Hematopoietic multipotent progenitor cell treated with erythropoietin and hydrocortisone succinate and interleukin-3 and kit ligand, for 17 days (in vitro differentiated cells): ENCODE measurements at places on chromosomes 3 and 15.

DNA sequence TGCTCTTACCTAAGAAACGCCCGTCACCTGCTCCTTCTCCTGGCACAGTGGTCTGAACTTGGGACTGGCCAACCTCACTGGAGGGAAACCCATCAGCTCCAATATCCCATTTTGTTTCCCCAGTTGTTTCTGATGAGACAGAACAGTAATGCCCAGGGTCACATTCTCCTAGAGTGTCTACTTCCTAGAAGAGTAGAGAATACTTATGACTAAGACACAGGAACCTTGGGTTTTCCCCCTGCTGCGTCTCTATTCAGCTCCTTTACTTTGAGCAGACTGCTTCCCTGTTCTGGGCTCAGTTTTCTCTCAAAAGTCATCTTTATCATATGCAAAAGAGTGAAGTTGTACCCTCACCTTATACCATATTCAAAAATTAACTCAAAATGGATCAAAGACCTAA lies 79.4 kb downstream of the POLR2M start:
- DNase-seq: no peak

DNA sequence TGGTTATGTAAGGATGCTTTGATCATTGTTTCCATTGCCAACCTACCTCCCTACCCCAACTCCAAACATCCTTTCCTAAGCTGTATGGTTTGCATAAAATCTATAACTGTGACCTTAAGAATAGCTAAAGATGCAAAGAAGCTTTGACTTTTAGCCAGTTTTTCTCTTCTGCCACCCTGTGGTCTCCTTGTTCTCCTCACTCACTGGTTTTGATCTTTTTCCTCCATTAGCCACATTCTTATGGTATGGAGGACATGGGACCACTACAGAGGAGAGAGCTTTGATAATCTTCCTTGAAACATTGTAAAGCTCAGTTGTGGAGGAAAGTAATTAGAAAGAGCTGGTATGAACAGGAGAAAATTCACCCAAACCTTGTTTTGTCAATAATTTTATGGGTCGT lies 115.9 kb downstream of the NEK11 start:
- DNase-seq: no peak

- no peak for DNase-seq
Observed at GRCh38 chr3:76938962-76939361, 100.9 kb upstream of the ROBO2 start.

DNA sequence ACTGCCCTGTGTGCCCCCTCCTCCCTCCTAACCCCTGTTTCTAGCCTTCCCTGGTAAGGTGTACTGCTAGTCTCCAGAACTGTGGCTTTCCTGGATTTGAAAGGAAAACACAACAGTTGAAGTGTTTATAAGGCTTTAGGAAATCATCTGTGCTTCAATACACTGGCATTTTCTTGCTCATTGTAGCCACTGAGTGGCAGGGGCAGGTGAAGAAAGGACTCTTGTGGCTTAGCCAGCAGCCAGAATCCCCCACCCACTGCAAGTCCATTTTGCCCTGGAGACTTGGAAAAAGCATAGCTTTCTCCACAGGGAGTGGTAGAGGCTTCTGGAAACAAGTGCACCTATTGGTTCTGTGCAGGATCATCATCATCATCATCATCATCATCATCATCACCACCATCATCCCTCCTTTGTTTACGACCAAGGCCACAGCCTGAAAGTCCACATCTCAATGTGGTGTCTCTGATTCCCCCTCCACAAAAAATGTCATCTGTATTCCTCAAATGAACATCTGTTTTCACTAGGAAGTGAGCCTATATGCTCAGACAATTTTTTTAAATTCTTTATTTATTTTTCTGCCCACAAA lies 33.4 kb downstream of the AQP9 start:
- DNase-seq: no peak

GRCh38 chr3:164194842-164195241 lies 883.5 kb downstream of the SI start:
- no peak for DNase-seq

DNA sequence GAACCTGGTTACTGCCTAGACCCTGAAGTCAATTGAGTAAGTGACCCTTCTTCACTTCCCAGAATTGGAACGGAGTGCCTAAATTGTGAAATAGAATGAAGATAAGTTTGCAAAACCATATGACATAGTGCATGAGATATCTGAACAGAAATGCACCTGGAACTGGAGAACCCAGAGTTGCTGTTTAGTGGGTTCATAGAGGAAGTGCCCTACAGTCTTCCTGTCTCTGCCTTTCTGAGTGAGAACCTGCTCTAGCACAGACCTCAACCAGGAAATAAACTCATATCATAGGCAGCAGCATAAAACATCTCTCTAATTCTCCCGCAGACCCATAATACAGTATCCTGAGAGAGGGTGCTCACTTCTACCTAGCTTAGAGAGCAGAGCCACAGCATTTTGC lies 82.9 kb downstream of the EOMES start:
- DNase-seq: no peak

- DNase-seq: no peak
Observed at GRCh38 chr3:187040516-187041361, 98.6 kb downstream of the RPL39L start.

DNA sequence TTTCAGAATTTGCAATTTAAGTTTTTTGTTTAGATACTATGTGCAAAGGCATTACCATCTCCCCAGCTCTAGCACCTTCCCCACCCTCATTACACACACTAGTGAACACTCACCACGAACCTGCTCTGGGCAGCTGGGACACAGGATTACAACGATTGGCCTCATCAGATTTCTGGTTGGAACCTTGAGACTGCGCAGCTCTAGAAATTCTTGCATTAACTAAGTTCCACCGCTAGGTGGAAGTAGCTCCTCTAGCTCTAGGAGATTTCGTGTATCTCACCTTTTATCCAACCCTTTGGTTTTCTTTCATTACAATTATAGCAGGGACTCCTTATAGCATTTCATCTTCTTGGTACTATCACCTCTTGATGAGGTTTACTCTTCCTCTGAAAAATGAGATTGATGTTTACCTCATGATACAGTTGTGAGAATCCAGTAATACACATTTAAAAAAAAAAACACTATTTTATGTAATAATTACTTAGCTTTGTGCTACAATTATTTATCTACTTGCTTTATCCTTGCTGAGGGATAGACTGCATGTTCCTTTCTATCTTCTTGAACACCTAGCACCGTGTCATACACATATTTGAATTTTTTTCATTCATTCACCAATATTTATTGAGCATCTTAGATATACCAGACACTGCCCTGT lies 28.7 kb upstream of the PLOD2 start:
- peak; percentile 53 for DNase-seq

DNA sequence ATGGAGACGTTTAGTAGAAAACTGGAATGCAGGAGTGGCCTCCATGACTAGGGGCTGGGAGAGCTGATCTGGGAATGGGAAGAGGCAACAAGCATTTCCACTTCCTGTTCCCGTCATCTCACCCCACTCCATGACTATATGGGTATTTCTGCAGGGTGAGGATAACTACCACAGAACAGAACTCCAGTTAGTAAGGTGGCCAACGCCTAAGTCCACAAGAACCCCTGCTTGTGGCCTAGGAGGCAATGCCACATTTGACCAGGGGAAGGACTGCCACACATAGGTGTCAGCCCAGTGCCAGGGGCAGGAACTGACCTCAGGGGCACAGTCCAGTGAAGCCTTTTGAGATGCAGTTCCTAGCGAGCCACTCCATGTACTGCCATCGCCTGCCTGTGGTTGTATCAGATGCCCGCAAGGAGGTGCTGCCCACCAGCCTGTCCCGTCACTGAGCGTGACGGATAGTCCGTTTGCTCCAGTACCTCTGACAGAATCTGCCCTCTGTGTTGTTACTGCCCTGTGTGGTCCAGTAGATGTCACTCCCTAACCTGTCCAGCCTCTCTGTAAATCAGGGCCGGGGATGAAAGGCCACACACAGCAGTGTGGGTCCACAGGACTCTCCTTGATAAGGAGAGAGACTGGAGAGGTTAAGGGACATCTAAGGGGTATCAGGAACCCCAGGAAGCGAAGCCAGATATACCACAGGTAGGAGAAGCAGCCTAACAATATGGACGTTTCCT lies 3.5 kb upstream of the MTFMT start:
- peak; percentile 38 for DNase-seq

DNA sequence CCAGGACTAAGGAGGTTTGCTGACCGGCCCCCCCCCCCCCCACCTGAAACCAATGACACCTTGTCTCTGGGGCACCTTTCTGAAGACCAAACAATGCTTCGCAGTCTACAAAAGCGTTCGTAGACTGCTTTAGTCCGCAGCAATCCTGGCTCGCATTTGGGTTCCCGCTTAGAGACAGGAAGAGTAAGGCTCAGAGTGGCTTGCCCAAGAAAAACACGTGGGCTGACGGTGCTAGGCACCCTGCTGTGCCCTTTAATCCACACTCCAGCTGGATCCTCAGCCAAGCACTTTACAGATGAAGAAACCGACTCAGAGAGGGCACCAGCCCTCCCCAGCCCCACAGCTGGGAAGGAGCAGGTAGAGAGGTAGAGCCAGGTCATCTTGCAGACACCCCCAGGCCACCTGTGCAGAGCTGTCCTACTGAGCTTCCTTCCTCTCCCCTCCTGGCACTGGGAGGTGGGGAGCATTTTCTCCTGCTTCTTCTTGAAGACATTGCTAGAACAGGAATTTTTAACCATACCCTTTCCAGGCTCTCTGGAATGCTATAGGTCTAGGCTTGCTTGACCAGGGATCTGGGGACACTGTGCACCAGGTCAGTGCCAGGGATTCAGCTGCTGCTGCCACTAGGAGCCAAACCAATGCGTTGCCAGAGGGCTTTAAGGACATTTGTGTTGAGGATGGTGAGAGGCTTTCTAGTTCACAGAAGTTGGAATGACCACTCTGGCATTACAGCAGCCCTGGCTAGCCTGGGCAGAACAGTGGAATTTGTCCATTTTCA lies 1.0 kb upstream of the KLF15 start:
- no peak for DNase-seq

DNA sequence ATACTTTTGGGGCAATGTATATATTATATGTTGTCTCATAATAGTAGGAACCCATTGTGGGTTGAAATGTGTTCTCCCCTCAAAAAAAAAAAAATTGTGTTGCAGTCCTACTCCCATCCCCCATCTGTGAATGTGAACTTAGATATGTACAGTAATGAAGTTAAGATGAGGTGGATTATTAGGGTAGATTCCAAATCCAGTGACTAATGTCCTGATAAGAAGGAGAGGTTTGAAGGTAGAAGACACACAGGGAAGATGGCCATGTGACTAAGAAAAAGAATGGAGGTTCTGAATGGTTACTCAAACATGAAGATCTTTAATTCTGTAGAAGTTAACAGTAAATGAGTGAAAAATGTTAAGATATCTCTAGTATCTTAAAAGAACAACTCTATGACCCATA lies 3.0 kb upstream of the ATOSA start:
- DNase-seq: no peak

- DNase-seq: no peak
Observed at GRCh38 chr15:31345606-31346366, 19.2 kb downstream of the KLF13 start.

- DNase-seq: no peak
Observed at GRCh38 chr3:194604837-194605236, 28.4 kb downstream of the TMEM44 start.

GRCh38 chr3:55205990-55206389 lies 278.1 kb upstream of the LRTM1 start:
- DNase-seq: no peak

DNA sequence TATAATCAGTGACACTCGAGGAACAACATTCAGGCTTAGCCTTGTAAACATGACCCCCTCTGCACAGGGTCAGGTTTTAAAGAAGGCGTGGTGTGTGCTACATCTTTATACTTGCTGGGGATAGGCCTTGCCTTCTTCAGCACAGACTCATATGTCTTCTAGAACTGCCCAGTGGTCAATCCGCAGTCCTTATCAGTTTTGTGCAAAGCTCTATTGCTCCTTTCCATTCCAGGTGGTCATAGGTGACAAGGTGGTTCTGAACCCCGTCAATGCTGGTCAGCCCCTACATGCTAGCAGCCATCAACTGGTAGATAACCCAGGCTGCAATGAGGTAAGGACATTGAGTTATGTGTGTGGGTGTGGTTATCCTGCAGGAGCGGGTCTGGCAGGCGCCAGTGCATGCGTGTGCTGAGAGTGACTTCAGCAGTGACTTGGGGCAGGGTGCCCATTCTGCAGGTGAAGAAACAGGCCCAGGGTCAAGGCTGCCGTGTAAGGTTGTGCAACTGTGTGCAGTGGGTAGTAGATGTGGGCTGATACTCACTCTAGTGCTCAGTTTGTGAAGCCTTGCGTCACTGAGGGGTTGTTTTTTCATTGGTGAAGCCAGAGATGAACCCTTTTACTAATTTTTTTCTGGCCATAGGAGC lies 150.9 kb downstream of the ITPR1 start:
- no peak for DNase-seq

- no peak for DNase-seq
Observed at GRCh38 chr3:110530902-110531301, 540.7 kb upstream of the NECTIN3 start.

DNA sequence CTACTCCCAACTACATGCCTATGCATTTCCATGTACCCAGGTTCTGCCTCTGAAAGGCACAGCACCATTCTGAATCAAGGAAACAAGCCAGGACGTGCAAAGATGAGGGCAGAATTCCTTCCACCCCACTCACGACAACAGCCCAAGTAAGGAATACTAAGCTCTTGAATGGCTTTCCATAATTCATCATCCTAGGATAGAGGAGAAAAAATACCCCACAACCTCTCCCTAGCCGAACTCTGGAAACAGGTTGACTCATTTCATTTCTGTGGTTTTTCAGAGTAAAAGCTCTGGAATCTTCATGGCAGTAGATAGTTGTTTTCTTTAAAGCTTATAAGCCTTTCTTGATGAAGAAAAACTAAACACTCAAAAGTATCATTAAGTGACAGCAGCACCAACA lies 77.8 kb downstream of the PDZRN3 start:
- no peak for DNase-seq

DNA sequence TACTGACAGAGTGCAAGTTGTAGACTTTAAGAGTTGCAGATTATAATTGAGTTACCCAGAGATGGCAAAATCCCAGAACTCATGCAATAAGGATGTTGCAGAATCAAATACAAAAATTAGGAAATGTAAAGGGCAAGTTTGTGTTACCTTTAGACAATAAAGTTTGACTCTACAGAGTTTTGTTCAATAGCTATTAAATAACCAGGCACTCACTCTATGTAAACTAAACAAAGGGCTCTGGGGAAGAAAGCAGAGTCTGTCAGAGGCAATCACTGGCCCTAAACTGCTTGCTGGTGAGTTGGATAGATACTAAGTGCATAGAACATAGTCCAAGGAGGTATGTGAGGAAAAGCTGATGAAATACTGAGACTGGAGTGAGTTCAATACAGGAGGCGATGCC lies 40.0 kb upstream of the PLCL2 start:
- DNase-seq: no peak

DNA sequence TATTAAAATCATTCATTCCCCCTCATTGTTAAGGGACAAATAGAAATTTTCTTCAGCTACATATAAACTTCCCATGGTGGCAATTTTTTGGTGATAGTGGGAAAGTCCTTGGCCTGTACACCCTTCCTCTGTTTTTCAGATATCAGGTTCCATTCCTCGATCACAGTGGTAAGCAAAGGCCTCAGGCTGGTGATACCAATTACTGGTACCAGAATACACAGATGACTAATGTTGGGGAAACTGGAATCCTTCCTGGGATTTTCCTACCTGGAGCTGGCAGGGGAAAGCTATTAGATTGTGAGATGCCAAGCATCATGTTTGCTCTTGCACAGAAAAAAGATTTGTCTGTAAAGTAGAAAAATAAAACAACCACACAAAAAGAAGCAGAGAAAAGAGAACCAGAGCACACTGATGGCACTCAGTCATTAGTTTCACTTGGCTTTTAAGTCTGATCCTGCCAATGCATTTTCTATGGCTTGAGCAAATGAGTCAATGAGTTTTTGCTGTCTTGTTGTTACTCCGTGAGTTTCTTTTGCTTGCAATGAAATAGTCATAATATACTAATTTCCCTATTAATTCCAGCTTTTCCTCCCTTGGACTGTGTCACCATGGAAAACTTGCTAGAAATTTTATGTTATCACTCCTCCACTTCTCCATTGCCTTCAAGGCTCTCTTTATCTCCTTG lies 795.0 kb downstream of the ROBO1 start:
- DNase-seq: no peak
